ENCODE measurements at places on chromosomes 16 and 17.

- no peak for DNase-seq
Measured at GRCh38 chr17:36695082-36695481, 93.7 kb downstream of the MRM1 start.

DNA sequence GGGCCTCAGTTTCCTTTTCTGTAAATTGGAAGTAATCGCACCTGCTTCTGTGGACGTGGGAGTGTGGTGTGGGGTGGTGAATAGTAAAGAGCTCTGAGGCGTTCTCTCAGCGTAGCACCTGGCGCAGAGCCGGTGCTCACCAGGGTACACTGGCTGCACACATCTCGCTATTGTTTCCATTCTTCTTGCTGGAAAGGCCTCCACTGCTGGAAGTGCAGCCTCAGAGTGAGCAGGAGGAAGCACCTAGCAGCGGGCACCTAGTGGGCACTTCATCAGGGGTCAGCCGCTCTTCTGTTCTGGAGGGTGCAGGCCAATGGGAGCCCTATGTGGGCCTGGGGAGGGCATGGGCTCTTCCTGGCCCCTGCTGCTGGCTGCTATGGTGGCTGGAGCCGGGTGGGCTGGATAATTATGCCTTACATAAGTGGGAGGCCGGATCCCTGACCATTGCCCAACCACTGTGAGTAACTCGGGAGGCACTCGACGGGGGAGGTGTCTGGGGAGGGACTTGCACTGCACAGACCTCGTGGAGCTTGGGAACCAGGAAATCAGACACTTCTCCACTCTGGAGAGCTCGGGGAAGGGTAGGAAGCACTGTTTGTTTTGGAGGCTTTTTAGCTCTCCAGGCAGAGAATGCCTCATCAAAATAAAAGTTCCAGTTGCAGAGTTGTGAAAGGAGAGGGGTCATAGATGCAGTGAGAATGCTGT, 1.7 kb downstream of the MAP2K3 start:
- DNase-seq: no peak

GRCh38 chr17:78365561-78366108, 5.8 kb upstream of the SOCS3 start:
- no peak for DNase-seq

GRCh38 chr17:61410141-61411010, 10.7 kb downstream of the TBX2 start:
- DNase-seq: peak; percentile 60

GRCh38 chr16:50313596-50314478, 47.5 kb downstream of the ADCY7 start:
- no peak for DNase-seq

GRCh38 chr17:8520981-8521380, 85.3 kb downstream of the NDEL1 start:
- no peak for DNase-seq

DNA sequence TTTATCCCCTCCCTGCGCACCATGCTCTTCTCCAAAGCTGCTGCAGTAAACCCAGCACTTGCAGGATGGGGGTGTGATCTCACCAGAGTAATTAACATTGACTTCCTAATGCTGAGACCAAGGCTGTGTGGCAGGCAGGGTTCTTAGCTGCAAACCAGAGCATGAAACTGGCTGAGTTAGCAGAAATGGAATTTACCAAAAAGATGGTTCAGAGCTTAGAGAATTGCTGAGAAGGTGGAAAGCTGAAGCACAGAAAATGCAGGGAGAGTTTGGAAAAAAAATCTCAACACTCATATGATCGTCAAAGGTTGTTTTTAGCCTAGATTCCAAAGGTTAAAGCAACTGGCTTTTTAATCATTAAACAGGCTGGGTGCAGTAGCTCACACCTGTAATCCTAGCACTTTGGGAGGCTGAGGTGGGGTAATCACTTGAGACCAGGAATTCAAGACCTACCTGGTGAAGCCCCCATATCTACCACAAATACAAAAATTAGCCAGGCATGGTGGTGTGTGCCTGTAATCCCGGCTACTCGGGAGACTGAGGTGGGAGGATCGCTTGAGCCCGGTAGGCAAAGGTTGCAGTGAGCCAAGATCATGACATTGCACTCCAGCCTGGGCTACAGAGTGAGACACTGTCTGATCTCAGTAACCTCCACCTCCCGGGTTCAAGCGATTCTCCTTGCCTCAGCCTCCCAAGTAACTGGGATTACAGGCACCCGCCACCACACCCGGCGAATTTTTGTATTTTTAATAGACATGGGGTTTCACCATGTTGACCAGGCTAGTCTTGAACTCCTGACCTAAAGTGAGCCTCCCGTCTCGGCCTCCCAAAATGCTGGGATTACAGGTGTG, 6.0 kb upstream of the TXNDC11 start:
- DNase-seq: no peak

- DNase-seq: no peak
Measured at GRCh38 chr16:56985288-56985961, 3.9 kb upstream of the NLRC5 start.

DNA sequence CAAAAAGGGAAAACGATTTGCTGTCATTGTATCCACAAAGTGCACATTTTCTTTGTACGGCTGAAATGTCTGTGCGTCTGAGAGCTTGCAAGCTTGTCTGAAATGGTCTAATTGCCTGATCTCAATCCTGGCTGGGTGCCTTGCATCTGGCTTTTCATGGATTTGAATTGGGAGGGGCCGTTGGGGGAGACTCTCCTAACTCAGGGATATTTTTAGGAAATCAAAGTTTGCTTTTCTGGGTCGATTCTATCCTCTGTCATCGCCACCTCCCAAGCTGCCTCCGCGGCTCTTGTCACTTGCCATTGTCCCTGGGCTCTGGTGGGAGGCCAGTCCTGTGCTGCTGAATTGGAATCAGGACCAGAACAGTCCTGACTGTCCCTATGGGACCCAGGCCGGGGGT, 33.3 kb upstream of the MGAT5B start:
- no peak for DNase-seq

- DNase-seq: no peak
Measured at GRCh38 chr16:52819405-52819804, 233.3 kb downstream of the CHD9NB start.

DNA sequence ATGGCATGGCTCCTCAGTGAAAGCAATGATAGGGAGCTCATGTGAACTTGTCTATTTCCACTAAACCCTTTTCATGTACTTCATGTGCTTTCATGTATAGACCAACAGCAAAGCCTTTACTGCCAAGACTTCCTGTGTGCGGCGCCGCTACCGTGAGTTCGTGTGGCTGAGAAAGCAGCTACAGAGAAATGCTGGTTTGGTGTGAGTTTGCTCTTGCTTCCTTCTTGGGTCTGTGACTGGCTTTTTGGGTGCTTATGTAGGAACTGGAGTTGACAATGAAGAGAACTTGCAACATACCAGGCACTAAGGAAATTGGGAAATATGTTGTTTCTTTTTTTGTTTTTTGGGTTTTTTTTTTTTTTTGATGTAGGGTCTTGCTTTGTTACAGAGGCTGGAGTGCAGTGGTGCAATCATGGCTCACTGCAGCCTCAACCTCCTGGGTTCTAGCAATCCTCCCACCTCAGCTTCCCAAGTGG, 5.7 kb downstream of the SNX11 start:
- DNase-seq: no peak

DNA sequence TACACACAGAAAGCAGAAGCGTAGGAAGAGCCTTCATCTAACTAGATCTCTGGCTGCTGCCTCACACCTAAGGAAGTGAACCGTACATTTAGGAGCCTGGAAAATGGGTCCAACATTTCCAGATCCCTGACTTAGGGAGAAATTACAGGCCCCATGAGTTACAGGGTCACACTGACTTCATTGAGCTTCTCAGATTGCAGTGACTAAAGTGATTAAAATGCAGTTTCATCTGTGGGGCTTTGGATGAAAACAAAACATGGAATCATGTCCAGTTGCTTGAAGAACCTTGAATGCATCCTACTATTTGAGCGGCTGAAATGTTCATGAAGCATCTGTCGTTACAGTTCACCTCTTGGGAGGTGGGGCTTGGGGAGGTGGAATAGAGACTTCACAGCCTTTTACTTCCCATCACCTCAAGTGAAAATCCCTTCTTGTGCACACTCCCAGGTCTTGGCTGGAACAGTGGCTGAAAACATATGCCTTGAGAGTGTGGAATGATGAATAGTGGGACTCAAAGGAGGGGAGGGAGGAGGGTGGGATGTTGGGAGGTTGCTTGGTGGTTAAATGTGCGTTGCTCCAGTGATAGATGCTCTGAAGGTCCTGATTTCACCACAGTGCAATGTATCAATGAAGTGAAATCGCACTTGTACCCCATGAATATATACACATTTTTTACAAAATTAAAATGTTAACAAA, 19.7 kb downstream of the TEKT3 start:
- no peak for DNase-seq

DNA sequence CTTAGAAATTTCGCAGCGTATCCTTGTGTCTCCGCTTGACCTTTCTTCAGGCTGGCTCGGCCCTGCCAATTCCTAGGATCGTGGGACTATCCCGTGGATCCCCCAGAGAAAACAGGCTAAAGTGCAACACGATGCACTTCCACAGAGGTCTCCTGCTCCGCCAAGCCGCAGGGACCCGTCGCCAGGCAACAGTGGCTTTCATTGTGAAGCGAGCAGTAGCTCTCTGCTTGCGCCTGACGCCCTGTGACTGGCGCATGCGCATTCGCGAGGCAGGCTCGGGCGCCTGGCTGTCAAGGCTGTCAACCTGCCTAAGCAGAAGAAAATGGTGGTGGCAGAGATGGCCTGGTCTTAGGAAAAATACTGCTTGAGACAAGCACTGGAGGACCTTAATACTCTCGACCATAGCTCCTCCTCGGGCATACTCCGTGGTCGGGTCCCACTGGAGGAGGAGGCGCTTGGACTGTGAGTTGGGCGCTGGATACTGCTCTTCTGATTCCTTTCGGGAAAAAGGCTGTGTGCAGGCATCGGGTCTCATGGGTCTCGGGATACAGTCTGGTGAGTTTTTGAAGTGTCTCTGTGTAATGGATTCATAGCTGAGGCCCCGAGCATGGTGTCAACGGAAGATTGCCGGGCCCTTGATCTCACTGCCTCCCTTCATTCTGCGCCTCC, 2336.1 kb downstream of the TP53TG3F start:
- DNase-seq: no peak

- DNase-seq: no peak
Measured at GRCh38 chr17:82965371-82965770, 114.0 kb upstream of the METRNL start.

- peak; percentile 22 for DNase-seq
Measured at GRCh38 chr16:88469615-88470395, 16.7 kb downstream of the ZFPM1 start.

- DNase-seq: no peak
Measured at GRCh38 chr17:76553178-76553908, 13.5 kb downstream of the PRCD start.

GRCh38 chr17:62981933-62982332, 15.9 kb downstream of the TANC2 start:
- DNase-seq: no peak

DNA sequence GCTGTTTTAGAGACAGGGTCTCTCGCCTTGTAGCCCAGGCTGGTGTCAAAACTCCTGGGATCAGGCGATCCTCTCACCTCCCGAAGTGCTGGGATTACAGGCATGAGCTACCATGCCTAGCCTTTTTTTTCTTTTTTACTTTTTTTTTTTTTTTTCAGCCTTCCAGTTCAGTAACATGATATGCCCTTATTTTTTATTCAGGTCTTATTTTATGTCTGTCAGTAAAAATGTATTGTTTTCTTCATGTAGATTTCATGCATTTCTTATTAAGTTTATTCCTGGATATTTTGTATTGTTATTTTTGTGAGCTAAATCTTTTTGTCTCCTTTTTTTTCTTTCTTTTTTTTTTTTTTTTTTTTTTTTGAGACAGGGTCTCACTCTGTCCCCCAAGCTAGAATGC, 2.7 kb upstream of the FOXN1 start:
- DNase-seq: no peak
